ENCODE measurements at places on chromosomes 12 and 14.

DNA sequence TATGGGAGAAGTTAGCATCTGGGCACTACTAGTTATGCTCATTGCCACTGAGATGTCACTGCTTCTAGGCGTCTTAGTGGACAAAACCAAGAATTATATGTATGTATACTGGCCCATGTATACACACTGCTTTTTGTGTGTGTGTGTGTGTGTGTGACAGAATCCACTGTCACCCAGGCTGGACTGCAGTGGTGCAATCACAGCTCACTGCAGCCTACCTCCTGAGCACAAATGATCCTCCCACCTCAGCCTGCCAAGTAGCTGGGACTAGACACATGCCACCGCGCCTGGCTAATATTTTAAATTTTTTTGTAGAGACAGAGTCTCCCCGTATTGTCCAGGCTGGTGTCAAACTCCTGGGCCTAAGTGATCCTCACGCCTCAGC lies 25.2 kb downstream of the LIMA1 start:
- DNase-seq, result no peak

- DNase-seq, result no peak
Measured at GRCh38 chr12:43210485-43211192, 341.4 kb downstream of the ADAMTS20 start.

- DNase-seq, result no peak
Measured at GRCh38 chr12:1855241-1855640, 34.9 kb downstream of the LRTM2 start.

DNA sequence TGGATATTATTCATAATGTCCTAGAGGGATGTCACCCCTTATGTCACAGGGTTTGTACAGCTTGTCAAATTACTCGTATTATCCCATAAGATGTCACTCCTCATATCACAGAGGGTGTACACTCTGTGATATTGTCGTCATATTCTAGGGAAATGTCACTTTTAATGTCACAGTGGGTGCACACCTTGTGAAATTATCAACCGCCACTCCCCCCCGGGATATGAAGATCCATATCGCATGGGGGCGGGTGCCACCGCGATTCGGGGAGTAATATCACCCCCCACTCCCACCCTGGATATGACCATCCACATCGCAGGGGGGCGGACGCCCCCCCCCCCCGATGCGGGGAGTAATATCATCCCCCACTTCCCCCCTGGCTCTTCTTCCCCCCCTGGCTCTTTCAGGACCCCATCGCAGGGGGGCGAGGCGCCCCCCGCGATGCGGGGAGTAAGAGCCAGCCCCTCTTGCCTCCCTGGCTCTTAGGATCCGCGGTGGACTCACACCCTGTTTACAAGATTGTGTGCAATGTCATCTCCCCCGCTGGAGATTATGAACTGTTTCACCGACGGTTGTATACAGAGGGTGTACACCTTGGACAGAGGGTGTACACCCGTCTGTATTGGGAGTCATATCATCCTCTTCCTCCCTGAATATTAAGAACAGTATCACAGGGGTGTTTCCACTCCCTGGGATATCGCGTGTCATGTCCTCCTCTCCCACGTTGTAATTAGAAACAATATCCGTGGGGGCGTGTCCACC lies 92.8 kb downstream of the FRMD6 start:
- DNase-seq, result no peak

DNA sequence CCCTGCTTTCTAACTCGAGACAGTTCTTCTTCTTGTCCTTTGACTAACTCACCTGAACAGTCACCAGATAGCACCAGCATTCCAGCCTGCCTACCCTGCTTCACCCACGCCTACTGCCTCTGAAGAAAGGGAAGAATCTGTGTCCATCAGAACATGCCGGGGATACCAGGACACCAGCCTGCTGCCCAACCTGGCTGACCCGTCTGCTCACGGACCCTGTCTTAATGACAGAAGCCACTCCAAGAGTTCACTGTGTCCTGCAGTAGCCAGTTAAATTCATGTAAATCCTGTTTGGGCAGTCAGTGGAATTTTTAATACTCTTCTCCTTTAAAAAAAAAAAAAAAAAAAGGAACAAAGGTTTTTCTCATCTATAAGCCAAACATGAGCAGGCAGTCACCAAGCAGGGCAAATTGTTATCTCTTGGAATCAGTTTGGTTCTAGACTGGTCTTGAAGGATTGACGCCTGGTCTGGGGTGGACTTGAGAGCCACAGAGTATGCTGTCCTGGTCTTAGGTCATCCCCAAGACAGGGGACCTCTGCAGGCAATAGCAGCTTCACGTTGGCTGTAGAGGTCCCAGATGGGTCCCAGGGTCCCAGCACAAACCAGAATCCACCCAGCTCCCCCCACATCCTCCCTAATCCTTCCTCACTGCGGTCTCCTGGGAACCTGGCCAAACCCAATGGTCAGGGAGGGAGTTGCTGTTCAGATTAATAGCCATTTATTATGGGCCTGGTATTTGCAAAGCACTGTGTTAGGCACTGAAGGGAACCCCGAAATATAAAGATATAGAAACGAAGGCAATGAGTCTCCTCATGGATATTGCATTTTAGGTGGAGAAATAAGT lies 181.1 kb upstream of the HIF1A start:
- DNase-seq, result no peak

GRCh38 chr12:105084251-105085250 lies at the start of gene ALDH1L2:
Gene ALDH1L2, minus strand, starts transcription at chr12:105084458. Its CDS starts 22 bp downstream, at chr12:105084436.
- peak; percentile 3 for DNase-seq

- no peak for DNase-seq
Measured at GRCh38 chr14:39474416-39474911, 42.2 kb upstream of the FBXO33 start.

Measured in stimulated activated CD8-positive, alpha-beta memory T cell treated with anti-CD3 and anti-CD28 coated beads, Interleukin-4, amount 100 ng/mL, for 1 hour (primary cell).